CD4-positive, alpha-beta memory T cell (primary cell): ENCODE measurements at places on chromosomes 1 and 21. TPM values are rescaled to one million over a fixed set of nuclear protein-coding genes. Genes with fewer than 3 reads are reported as not detected.
A peak's percentile ranks its signal among the peaks of the same experiment; 100 is the strongest.

GRCh38 chr1:234986750-234987414 lies 141.8 kb downstream of the TOMM20 start:
- DNase-seq, result no peak

DNA sequence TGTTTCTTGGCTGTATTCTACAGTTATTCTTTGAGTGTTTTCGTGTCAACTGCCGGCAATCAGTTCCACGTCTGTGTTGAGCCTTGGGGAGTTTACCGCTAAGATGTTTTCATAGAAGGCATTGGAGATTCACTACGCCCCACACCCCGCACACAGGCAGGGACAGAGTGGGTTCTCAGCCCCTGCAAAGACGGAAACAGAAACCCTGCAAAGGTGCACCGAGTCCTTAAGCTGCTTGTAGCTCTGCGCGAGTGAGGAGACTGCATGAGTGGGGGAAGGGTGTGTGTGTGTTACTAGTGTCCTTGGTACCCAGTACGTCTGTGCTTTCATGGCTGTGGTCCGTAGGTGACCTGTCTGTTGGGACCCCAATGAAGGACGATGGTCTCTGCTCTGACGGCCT lies 1.9 kb downstream of the LHX4 start:
- DNase-seq, result no peak

DNA sequence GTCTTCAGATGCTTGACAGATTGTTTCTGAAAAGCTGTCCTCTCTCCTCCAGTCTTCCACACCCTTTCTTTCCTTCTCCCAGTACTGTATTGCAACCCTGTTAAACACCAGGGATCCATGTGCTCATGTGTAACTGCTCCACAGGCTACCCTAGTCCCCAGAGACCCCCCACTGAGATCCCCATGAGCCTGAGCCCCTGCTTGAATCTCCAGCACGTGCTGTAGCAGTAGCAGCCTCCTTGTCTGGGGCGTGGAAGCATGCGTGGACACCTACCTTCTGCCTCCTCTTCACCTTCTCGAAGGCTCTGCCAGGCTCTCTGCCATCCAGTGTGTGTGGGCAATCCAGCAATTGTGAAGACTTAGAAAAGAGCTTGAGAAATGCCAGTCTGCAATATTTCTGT lies 25.2 kb downstream of the GPR137B start:
- no peak for DNase-seq

- DNase-seq, result no peak
Measured at GRCh38 chr1:41547336-41547735, 62.9 kb upstream of the EDN2 start.

- DNase-seq, result peak; percentile 25
Measured at GRCh38 chr21:39441502-39442475, 3.8 kb downstream of the LCA5L start.

DNA sequence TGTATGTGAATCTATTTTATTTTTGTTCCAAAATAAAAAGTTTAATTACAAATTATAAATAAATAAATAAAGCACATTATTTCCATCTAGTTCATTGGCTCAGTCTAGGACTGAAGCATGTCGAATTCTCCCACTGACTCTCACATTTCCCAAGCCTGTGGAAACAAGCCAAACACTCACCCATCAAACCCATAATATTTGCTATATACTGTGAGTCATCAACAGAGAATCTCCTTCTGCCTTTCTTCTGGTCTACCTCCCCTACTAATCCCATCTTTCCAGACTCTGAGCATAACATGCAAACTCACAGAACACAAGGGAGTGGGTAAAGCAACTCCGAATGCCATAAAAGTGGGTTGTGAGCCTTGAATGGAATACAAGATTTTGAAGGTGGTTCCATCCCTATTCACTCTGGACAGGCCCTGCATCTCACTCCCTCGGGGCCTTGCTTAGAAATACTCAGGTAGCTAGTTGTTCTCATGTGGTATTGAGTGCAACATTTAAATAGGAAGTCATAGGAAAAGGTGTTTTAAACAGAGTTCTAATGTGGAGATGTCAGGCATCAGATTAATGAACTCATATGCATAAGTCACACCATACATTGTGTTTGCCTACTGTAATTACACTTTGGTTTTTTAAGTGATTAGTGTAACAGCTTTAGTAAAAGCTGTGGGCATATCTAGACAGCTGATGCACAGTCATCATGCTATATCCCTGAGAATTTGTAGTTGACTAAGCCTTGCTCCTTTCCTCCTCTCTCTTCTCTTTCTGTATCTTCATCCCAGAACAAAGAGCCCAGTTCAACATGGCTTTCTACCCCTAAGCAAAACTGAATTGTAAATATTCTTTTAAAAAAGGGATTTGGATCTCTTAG lies 47.0 kb downstream of the F5 start:
- DNase-seq, result no peak

DNA sequence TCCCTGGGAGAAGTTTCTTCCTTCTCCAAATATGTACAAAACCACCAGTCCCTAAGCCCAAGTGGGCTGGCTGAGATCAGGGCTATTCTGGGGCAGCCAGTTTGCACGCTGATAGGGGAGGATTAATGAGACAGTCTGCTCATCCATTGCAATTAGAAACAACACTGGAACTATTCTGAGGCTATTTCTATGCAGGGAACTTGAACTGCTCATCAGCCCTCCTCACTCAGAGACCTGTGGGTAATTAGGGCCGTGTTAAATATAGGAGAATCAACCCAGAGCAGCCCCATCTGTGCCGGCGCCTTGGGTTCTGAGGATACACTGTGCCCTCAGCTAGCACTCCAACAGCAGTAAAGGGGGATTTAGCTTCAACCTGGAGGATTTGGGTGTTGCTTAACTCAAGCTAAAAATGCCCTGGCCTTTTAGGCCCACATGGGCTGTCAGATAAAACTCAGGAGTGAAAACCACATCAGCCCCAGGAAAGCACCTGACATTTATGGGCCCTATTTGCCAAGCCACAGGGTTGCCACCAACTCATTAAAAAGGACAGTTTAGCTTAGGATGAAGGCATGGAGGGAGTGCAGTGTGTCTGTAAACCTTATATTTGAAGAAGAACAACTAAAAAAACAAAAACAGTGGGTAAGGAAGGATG lies 53.9 kb downstream of the DUSP10 start:
- DNase-seq, result no peak

The DPT gene
- total RNA-seq, result not detected

The EXTL1 gene
- 0.12 TPM for total RNA-seq

The NIT1 gene
- total RNA-seq, result 49.0 TPM

The MAB21L3 gene
- total RNA-seq, result not detected

The FCGR3A gene
- 2.1 TPM for total RNA-seq

The OR2M3 gene
- total RNA-seq, result not detected

The KRTAP19-1 gene
- total RNA-seq, result not detected

The EPHA8 gene
- not detected for total RNA-seq
